Stimulated activated CD8-positive, alpha-beta memory T cell treated with anti-CD3 and anti-CD28 coated beads, Interleukin-4, amount 100 ng/mL, for 4 hours (primary cell): ENCODE measurements at places on chromosomes 1 and 21.

DNA sequence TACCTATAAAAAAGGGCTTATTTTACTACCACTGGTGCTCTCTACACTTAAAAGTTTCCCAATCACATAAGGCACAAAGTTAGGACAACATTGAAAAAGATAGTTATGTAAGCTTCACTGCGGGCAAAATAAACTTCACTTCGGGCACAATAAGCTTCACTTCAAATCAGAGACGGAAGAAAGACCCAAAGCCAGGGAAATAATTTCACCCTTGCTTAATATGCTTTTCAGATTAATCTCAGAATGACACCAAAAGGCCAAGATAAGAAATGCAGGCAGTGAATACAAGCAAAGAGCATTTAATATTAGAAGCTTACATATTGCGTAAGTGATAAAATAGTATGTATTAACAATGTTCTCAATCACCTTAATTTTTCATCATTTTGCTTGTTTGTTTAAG is 444.2 kb downstream of the SETD4 start:
- no peak for DNase-seq

- no peak for DNase-seq
These were observed 1.0 kb downstream of the TRMT1L start for GRCh38 chr1:185155600-185156287.

DNA sequence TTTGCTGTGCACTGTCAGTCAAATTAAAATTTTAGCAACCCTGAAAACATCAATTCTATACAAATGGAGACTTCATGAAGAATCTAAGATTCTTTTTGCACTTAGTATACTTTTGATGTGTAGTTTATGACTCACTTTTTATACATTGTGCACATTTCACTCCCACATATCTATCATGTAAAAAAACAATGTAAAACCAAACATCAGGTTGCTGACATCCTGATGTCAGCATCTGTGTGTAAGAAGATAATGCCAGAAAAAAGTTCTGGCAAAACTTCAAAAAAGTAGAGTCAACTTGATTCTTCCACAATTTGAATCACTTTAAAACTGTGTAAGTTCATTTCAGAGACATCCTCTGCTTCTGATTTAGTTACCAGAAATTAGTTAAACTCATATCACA is 115.7 kb downstream of the CENPF start:
- DNase-seq: no peak

GRCh38 chr1:23577056-23578004 is 18.0 kb upstream of the ID3 start:
- no peak for DNase-seq

DNA sequence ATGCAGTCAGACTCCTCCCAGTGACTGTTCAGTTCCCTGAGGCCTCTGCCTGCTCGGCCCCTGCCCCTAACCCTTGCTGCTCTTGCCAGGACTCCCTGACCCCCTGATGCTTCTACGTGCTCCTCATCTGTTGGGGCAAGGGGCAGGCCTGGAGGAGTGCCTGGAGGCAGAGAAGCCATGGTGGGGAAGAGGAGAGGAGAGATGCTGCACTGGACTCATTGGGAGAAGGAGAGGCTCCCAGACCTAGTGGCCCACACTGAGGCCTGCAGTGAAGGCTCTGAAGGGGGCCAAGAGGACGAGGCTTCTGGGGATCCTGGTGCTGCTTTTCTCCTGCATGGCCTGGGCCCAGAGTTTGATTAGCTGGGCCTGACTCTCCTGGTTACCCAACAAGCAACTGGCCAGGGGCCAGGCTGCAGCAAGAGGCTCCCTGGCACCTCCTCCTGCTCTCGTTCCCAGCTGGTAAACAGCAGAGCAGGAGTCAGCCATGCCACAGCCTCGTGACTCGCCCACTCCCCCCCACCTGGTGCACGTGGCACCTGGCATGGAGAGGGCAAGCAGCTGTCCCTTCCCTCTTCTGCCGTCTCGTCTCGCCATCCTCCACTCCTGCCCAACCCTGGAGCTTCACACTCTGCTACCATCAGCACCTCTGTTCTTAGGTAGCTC is 847 bp upstream of the RORC start:
- no peak for DNase-seq
